ENCODE measurements at places on chromosomes 3 and 15.

- no peak for DNase-seq
These were observed 38.4 kb upstream of the ALCAM start for GRCh38 chr3:105328338-105328730.

GRCh38 chr3:115350606-115351005, 203.5 kb upstream of the ZBTB20 start:
- no peak for DNase-seq

GRCh38 chr3:117630885-117631284, 921.3 kb downstream of the TUSC7 start:
- no peak for DNase-seq

GRCh38 chr3:181086011-181086410, 96.5 kb upstream of the DNAJC19 start:
- no peak for DNase-seq

GRCh38 chr3:44992555-44993470, 16.8 kb downstream of the EXOSC7 start:
- DNase-seq: no peak

DNA sequence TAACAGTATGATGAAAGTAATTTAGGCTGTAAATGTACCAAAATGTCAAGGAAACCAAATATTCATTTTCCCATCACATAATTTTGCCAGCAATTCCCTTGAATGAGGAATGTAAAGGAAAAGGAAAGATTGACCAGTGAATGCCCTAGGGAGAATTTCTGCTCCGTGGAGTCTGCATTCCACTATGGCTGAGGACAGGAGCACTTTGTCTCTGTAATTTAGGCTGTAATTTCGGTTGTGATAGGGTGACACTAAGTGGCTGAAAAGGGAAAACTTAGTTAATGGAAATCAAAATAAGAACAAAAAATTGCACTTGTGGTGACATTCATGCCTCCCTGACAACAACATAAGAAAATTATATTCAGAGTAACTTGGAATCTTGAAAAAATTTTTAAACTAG, 8.3 kb upstream of the TMEM207 start:
- no peak for DNase-seq

GRCh38 chr15:98953000-98953787, 54.4 kb downstream of the PGPEP1L start:
- DNase-seq: no peak

DNA sequence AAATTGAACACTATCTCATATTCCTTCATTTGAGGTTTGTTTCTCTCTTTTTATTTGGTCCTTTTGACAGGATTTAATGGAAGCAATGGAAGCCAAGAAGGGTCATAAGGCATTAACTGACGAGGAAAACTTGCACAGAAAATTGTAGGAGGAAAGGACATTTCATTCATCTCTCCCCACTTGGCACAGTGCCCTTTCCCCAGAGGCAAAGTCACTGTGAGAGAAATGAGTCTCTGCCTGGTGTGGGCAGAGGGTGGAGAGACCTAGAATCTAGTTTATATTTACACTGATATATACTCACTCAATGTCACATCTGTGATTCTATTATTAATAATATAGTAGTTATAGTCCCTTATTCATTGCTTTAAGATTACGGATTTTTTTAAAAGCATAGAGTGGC, 324.6 kb upstream of the IL12A start:
- no peak for DNase-seq

- peak; percentile 11 for DNase-seq
These were observed 327.4 kb downstream of the SHQ1 start for GRCh38 chr3:72520690-72521308.

DNA sequence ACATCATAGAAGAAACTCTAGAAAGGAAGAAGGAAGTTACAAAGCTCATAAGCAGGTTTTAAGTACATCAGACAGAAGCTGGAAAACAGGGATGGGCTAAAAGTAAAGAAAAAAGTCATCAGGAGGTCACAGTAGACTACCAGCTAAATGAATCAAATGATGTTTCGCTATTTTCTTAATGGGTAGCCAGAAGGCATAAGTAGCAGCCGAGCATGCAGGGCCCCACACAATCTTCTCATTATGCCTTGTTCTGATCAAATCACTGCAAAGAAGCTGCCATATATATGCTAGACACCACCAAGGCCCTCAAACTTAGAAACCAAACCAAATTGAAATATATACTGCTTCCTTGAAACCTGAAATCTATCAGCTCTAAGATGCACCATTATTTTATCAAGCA, 349.1 kb downstream of the ULK4 start:
- no peak for DNase-seq

GRCh38 chr3:71172951-71173350, 410.6 kb downstream of the FOXP1 start:
- no peak for DNase-seq

DNA sequence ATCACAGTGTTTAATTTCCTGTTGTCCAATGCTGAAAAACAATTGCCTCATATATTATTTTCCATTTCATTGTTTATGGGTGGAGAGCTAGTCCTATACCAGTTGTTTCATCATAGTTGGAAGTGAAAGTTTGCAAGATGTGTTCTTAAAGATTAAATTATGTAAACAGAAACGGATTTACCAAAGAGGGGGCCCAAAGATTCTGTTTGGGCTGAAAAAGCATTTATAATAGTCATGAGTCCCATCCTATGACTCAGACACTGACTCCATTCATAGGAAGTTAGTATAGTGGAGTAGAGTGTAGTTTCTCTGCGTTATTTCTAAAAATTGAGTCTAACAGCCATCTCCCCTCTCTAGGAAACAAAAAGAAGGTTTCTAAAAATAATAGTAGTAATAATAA, 24.3 kb downstream of the NFKBIZ start:
- DNase-seq: no peak

DNA sequence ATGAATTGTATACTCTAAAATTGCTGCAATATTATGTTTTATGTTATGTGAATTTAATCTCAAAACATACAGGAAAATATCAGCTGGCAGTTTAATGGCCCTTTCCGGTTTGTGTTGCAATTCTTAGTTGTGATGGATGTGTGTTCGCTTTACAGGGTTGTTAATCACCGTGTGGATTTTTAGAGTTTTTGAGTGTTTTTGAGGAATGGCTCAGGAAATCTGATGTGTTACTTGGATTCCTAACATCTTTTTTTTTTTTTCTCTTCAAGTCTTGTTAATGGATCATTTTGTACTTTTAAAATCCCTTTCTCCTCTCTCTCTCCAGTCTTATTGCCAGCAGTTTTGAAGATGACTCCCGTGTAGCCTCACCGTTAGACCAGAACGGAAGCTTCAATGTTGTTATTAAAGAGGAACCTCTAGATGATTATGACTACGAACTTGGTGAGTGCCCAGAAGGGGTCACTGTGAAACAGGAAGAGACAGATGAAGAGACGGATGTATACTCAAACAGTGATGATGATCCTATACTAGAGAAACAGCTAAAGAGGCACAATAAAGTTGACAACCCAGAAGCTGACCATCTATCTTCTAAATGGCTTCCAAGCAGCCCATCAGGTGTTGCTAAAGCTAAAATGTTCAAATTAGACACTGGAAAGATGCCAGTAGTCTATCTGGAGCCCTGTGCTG, 35.7 kb downstream of the MGA start:
- peak; percentile 14 for DNase-seq

GRCh38 chr3:193788189-193788991, 195.4 kb downstream of the OPA1 start:
- DNase-seq: no peak

- DNase-seq: no peak
These were observed 151.4 kb downstream of the ATP10A start for GRCh38 chr15:25711691-25712090.

- no peak for DNase-seq
These were observed 87.6 kb downstream of the LRIG1 start for GRCh38 chr3:66413151-66413751.

- no peak for DNase-seq
These were observed 22.2 kb upstream of the TXNRD3 start for GRCh38 chr3:126676919-126677705.

DNA sequence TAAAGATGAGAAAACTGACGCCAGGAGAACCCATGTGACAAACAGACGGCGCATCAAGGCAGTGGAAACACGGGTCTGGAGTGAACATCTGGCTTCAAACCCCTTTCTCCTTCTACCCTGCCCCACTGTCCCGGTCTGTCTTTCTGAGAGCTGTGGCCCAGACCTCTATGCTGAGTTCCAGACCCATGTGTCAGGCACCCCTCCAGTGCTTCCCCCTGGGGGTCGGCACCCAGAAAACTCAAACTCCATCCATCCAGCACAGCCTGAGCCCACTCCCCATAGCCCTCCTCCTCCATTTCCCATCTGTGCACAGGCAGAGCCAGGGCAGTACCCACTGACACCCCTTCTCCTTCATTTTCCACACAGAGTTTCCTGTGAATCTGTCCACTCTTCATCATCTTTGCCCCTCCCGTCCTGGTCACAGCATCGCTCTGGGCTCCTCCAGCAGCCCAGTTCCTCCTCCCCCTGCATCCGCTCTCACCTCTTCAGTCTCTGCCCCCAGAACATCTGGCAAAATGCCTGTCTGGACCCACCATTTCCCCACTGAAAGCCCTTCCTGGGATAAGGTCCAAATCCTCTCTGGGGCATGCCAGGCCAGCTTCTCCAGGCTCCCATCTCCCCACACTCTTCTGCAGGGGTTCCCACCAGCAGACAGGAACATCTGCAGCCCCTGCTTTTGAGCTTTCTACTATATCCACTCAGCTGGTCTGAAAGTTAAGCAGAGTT, 2.9 kb downstream of the FAM240A start:
- no peak for DNase-seq

DNA sequence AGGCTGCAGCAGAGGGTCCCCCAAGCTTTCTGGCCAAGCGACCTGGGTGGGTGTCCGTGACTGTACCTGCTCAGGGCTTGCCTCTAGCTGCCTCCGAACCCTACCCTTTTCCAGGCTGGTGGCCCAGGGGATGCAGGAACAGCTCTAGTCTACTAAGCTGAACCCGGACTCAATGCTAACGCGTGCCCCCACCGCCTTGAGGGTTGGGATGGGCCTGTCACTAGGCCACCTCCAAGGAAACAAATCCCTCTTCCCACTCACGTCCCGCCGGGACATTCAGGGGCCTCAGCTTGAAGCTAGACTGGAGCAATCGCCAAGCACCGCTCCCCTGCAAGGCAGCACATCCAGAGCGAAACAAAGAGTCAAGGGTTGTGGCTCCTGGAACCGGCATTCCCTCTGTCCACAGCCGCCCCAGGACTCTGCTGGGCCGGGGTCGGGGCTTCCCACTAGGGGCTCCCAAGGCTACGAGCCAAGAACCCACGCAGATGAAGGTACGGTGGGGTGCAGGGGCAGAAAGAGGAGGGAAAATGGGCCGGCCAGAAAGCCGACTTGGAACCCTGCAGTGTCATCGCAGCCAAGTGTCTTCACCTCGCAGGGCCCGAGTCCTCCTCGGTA, 2.9 kb downstream of the FBXL22 start:
- no peak for DNase-seq

DNA sequence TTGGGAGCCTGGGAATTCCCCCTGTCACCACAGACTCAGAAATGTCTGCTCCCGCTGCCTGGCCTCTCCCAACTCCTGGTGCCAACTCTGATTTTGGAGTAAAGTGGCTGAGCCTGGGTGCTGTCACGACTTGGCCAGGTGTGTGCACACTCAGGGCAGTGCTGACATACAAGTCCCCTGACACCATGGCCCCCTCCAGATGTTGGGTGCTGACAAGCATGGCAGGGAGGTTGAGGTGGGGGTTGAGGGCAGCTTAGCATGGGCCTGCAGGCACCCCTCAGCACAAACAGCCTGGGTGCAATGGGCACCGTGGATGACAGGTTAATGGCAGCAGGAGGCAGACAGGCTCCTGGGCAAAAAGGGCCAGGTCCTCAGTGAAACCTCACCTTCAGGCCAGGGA, 511.2 kb downstream of the SQOR start:
- DNase-seq: no peak

DNA sequence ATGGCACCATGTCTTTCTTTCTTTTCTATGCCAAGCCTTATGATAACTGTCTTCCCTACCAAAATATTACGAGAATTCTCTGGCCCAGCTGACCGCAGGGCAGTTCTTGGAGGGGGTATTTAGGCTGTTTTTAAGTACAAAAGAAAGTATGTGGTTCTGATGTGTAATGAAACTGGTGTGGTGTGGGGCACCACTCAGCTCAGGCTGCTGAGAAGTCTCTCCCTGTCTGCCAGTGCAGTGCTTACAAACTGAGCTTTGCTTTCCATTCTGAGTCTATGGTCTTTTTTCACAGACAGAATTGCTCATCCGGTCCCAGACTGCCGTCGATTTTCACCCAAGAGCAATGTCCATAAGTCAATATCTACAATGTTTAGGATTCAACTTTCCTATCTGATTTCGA, 847.6 kb downstream of the NTRK3 start:
- no peak for DNase-seq
